Left colon (tissue), 2 donors: ENCODE measurements at places on chromosomes 5 and 9. TPM values are rescaled to one million over a fixed set of nuclear protein-coding genes. Genes with fewer than 3 reads are reported as not detected.

The SH2D3C gene
- 3.1 TPM for total RNA-seq

The IL3 gene
- not detected for total RNA-seq

The PCDHGC4 gene
- total RNA-seq: 0.92 TPM

GRCh38 chr5:14108170-14108996 lies 34.8 kb upstream of the TRIO start:
- DNase-seq: peak; percentile 70

GRCh38 chr5:92864591-92864990 lies 716.4 kb downstream of the NR2F1-AS1 start:
- DNase-seq: no peak

DNA sequence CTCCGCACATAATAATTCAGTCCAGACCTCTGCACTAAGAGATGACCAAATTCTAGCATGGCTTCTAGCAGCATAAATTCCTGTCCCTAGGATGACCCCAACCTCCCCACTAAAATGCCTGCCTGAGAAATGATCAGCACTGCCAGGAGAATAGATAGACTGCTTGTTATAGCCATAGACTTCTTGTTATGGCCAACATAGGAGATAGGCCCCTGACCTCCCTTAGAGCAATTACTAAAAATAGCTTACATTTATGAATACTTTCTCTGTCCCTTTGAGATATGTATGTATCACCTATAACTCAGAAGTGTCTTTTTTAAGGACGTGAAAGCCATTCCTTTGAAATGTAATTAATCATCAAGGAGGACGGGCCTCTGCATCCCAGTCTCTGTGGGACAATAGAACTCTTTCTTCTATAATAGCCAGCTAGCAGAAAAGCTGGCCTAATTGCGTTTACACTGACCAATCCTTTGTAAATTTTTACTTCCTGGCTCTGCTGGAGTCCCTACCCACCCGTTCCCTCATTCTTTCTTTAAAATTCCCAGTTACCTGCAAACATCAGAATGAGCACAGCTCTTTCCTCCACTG lies 1002.7 kb downstream of the CDH18 start:
- DNase-seq: no peak
